HS-5 (cell line): ENCODE measurements at places on chromosomes 5 and 9.

GRCh38 chr9:96440671-96441199 lies 9.2 kb upstream of the HABP4 start:
- no peak for DNase-seq

DNA sequence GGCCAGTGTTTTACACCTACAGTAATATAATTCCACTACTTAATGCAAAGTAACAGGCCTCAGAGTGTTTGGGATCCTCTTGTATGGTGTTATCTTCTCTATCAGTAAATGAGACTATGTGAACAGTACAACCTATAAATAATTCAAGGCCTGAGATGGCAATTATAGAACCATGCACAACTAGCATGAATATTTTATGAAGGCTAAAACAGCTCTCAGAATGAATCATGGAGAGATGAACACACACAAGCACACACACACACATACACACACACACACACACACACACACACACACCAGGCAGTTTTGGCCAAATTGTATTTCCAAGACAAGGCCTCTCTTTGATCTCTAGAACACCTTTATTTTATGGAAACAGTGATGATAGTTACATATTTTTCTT lies 224.9 kb downstream of the EBF1 start:
- no peak for DNase-seq

DNA sequence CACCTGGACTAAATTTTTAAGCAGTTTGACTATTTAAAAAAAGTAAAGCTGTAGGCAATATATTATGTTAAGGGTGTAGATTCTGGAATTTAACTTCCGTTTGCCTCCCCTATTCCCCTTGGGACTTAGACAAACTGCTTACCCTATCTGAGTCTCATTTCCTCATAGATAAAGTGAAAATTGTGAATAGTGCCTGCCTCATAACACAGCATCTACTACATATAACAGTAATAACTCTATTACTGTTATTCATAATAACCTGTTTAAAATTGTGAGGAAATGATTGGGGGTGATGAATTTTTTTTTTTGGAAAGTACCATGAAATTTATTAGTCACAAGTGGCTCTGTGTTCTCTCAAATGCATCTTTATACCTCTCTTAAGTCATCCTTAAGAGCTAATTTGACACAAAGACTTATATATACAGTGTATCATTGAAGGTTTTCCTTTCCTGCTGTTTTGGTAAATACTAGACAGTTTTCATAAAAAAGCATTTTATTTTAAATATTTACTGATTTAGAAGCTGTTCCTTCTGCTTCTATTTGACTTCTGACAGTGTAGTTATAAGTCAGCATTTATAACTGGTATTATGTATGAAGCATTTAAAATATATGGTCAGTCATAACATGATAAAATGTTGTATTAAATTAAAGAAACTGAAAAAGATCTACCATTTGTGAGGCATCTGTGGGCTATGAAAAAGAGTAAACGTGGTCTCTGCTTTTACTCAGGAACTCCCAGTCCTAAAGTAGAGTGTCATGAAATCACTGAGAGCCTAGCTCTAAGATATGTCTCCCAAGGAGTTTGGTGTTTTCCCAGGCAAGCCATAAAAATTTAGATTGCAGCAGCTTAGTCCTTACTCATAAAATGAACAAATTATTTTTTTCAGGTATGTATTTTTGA lies 46.4 kb downstream of the MCCC2 start:
- no peak for DNase-seq

DNA sequence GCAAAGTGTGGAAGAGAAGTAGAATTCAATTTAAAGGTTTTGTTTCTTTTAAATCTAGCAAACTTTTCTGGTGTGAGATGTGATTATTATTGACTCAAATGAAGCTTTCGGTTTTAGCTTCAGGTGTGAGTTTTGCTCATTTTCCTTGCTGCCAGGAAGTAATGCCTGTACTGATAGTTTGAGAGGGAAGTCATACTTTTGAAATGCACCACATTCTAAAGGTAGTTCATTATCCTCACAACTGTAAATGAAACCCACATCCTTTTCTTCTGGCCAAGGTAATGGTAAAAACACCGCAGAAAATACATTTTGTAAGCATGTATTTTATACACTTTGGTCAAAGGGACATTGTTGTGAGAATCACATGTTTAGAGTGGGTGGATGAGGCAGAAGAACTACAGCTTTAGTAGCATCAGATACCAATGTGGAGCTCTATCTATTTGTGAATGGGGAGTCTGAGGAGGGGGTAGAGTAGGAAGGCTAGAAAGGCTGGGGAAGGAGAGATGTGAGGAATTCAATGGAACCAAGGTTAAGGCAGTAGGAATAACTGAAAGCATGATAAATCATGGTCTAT lies 167.0 kb upstream of the CDKN2B start:
- DNase-seq = no peak

DNA sequence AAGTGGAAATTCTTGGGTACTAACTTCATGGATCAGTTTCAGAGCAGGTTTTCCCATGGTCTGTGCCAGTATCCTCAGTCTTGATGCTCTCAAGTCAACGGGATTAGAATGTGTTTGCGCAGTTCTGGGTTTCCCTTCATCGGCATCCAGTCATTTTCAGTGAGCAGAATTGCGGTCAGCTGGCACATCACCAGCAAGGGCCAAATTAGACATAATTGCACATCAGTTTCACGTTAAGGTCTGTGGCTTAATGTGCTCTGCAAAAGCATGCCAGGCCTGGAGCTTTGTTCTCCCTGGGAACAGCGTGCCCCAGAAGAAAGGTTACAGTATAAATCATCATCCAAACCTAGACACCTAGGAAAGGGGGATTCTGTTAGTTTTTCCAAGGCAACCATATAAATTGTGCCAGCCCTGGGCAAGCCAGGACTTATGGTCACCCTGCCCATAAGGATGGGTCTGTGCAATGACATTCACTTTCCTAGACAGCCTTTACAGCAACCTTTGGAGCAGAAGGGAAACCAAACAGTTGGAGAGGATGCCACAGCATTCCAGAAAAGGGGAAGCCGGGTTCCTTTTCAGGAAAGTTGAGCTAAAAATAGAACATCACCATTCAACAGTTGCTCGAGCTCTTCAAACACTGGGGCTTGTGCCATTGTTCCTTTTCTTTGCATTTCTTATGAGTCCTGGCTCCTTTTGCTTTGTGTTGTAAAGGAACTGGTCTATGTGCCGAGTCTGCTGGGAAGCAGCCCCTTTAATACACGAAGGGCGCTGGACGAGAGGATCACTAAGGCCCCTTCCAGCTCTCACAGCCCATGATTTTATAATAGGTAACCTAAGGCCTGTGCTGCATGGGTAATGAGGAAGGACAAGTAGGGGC lies 23.1 kb downstream of the IQGAP2 start:
- no peak for DNase-seq

GRCh38 chr5:115377468-115378217 lies 81.2 kb upstream of the CCDC112 start:
- peak; percentile 70 for DNase-seq

- peak; percentile 14 for DNase-seq
Observed at GRCh38 chr9:75265525-75265972, 177.2 kb downstream of the OSTF1 start.

DNA sequence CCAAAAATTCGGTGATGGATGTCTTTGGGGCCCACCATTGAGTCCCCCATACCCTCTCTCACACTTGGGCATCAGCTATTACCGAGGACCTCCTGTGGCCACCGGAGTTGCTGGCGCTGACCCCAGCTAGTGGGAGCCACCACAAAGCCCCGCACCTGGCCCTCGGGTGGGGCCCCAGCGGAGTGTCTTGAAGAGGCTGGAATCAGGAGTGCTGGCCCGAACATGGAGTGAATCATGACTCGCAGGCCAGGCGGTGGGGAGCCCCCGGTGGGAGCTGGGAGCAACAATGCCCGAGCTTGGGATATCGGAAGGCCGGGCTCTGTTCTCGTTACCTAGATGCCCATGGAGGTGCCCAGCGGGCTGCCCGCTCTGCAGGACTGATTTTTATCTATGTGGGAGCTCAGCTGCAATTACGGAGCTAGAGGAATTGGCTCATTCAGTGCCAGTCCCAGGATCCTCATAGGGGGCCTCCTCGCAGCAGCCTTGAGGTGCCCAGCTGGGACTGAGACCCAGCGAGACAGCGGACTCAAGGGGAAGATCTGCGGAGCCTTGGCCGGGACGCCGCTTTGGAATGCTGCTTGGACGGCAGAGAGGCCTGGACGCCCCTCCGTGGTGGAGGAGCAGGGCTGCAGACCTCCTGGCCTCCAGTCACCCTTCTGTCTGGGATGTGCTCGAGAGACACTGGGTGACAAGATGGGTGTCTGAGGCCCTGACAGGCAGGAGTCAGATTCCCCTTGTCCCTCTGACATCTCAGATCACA lies 70.8 kb downstream of the PSMB7 start:
- DNase-seq = no peak

- no peak for DNase-seq
Observed at GRCh38 chr5:72251386-72251785, 68.7 kb downstream of the MRPS27 start.

DNA sequence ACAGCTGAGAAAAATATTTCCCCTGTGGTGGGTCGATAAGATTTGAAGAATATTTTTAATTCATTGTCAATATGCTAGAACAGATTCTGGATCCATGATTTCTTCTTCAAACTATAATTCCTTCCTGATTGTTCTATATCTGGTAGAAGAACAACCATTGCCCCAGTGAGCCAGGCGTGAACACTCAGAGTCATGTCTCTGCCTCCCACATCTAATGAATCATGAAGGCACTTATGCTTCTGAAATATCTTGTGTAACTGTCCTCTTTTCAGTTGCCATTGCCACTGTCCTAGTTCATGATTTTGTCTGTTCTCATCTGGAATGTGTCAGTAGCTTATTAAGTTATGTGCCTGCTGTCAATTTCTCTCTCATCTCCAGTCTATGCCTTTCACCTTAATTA lies 40.0 kb downstream of the GABRG2 start:
- no peak for DNase-seq

- DNase-seq = no peak
Observed at GRCh38 chr5:35881758-35882157, 25.1 kb downstream of the IL7R start.

- DNase-seq = no peak
Observed at GRCh38 chr9:101893661-101894646, 155.5 kb upstream of the GRIN3A start.

- DNase-seq = no peak
Observed at GRCh38 chr5:122219436-122220166, 90.3 kb downstream of the ZNF474 start.

DNA sequence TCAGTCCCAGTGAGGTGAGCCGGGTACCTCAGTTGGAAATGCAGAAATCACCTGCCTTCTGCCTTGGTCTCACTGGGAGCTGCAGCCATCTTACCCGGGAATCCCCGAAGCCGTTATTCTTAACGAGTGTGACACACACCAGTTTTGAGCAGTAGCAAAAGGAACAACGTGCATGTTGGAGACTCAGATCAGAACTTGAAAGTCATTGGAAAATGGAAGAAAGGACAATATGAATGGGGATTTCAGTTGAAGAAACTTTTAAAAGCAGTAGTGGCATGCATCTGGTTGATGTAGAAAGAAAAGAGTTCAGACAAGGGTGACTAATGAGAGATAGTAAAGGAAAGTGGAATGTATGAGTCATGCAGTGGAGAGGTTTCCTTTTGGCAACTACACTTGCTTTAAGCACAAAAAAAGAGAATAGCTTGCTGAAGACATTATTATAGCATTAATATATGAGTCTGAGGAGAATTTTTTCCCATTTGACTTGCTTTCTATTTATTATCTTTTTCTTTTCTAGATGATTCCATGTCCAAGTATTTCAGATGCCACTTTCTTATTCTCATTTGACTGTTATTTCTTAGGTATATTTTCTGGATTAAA lies 44.4 kb upstream of the ANKDD1B start:
- DNase-seq = peak; percentile 84

- no peak for DNase-seq
Observed at GRCh38 chr9:94584555-94584954, 9.1 kb downstream of the FBP2 start.

- DNase-seq = no peak
Observed at GRCh38 chr5:167155387-167156005, 1135.9 kb upstream of the WWC1 start.

- DNase-seq = no peak
Observed at GRCh38 chr9:136603216-136603615, 57.4 kb upstream of the NOTCH1 start.

DNA sequence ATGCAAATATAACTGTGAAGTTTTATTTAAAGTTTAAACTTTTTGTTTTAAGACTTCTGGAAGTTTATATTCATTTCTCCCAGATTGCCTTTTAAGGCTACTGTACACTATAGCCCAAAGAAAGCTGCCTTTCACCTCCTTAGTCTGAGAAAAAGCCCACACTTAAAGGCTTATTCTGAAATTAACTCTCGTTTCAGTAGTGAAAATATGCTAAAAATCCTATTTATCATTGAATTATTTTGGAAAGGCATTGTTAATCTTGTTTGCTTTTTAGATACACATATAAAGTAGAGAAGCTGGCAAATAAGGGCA lies 3.3 kb upstream of the PURA start:
- no peak for DNase-seq

DNA sequence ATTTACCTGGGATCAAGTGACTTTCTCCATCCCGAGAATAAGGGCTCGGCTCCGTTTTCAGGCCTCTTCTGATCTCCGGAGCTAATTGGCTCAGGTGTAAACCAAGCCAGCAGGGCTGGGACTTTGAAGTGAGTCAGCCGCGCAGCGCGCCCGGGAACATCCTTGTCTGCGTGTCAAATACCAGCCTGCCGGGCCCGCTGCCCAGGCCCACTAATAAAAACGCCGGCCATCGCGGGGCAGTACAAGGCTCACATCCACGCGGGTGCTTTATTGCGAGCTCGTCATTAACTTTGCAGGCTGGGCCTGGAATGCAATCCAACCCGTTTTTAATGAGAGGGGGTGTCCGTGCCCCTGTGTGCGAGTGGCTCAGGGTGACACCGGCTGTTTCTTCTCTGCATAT lies 416.8 kb downstream of the IRX2 start:
- no peak for DNase-seq

- DNase-seq = no peak
Observed at GRCh38 chr5:55055183-55055582, 31.1 kb downstream of the GZMK start.

DNA sequence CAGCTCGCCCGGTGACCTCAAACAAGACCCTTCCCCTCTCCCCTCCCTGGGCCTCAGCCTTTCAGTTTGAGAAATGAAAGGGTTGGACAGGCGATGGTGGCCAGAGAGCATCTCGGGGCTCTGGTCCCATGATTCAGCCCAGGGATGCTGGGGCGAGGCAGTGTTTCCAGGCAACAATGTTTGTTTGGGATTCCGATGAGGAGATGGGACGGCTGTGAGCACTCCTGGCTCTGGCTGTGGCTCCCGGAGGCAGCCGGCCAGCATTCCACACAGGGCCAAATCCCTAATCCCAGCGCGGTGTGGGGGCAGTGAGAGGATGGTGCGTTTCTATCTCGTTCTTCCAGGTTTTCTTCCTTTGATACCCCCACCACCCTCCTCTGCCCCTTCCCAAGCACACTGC lies 66.0 kb downstream of the HMCN2 start:
- no peak for DNase-seq
